GM04504 (cell line): ENCODE measurements at places on chromosomes 12 and 14.
A peak's percentile ranks its signal among the peaks of the same experiment; 100 is the strongest.

GRCh38 chr14:75558440-75558839, 20.0 kb upstream of the FLVCR2 start:
- no peak for DNase-seq

DNA sequence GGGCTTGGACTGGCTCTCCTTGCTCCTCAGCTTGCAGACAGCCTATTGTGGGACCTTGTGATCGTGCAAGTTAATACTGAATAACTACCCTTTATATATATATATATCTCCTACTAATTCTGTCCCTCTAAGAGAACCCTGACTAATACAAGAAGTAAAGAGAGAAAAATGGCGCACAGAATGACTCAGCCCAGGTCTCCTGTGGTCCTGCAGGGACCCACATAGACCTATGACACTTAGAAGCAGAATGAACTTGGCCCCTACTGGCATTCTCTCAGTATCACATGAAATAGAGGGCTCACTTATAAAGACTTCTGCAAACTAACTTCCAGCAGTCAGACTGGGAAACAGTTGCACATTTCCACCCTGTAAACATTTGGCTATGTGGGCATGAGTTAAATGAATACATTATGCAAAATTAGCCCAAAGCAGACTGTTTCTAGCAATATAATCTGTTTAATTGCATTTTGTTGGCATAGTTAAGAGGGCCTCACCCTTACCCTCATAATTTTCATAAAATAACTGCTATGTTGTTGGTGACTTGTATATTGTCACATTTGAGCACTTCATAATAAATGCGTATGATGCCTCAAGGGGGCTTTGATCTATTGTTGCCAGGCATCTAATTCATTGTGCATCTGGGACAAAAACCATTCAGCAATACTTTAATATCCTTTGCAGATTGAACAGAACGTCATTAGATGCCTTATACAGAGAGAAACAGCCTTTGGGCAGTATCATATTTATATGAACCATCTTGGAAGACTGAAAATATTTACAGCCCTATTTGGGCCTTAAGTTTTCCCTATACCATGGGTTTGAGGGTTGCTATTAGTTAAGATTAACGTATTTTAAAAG, 349.7 kb upstream of the DIO2 start:
- no peak for DNase-seq

- peak; percentile 40 for DNase-seq
Observed at GRCh38 chr12:28893365-28893764, 255.7 kb upstream of the FAR2 start.

DNA sequence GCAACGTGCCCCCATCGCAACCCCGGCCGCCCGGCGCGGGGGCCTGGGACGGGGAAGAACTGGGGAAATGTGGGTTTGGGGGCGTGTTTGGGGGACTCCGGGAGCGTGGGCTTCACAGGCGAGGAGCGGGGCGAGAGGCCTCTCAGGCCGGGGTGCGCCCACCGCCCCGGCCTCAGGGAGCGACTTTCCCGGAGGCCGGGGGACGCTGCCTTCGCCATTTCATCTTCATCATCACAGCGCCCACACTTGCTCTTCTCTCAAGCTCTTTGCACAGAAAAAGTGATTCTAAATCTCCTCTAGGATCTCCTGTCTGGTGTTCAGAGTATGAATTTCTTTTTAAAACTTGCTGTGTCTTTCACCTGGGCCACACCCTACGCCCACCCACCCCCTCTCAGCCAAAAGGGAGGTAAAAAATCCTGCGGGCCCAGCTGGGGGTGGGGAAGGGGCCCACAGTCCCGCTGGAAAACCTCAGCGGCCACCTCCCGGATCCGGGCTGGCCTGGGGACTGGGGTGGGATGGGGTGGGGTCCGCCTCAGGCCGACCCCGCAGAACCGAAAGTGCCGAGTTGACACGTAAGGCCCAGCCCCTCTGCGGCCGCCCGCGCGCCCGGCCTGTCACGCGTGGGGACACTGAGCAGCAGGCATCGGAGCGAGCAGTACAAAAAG, 7.4 kb downstream of the CDKN1B start:
- no peak for DNase-seq

DNA sequence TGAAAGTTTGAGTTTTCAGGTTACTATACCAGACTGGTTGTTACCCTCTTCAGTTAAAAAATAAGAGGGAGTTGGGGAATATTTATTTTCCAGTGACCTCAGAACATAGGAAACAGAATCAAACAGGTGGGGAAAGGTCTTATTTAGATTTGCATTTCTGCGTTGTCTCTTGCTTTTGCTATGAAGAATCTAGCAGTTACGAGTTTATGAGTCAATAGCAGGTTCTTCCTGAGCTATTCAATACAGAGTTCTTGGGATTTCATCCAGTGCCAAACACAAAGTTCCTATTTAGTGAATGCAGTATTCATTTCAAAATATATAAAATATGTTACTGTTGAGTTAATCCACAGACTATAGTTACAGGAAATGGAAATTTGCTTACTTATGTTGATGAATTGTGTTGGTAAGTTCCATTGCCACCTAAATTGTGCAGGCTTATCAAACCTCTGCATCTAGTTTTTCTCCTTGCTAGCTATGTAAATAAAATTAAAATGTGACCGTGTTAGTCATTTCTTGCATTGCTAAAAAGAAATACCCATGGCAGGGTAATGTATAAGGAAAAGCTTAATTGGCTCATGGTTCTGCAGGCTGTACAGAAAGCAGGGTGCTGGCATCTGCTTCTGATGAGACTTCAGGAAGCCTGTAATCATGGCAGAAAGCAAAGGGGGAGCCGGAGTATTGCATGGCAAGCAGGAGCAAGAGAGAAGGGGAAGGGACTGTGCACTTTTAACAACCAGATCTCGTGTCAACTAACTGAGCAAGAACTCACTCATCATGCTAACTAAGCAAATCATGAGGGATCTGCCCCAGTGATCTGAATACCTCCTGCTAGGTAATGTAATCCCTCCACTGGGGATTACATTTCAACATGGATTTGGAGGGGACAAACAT, 110.2 kb downstream of the KTN1 start:
- no peak for DNase-seq

GRCh38 chr12:113825705-113826104, 140.4 kb downstream of the RBM19 start:
- DNase-seq: no peak

DNA sequence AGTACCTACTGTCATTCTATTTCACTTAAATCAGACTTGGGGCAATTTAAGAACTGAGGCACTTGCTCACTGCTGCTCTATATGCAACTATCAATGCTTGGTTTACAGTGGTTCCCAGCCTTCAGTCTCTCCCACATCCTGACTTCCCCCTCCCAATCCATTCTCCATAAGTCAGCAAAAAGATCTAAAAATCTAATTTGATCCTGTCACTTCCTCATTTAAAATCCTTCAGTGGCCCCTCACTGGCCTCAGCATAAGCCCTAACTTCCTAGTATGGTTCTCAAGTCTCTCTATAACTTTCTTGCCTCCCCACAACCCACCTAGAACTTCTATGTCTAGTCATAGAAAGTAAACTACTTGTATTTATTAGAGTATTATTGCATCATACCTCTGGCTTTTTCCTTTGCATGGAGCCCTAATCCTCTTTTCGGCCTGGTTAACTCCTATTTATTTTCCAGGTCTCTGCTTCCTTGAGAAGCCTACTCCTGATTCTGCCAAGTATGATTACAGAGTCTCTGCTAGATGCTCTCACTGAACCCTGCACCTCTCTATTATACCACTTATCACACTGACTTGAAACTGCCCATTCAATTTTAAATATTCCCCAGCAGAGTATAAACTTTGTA, 130.6 kb downstream of the RALGAPA1 start:
- DNase-seq: no peak

GRCh38 chr12:68915055-68915454, 17.9 kb downstream of the CPM start:
- peak; percentile 67 for DNase-seq

GRCh38 chr12:108641446-108642268, 8.0 kb upstream of the SELPLG start:
- no peak for DNase-seq

DNA sequence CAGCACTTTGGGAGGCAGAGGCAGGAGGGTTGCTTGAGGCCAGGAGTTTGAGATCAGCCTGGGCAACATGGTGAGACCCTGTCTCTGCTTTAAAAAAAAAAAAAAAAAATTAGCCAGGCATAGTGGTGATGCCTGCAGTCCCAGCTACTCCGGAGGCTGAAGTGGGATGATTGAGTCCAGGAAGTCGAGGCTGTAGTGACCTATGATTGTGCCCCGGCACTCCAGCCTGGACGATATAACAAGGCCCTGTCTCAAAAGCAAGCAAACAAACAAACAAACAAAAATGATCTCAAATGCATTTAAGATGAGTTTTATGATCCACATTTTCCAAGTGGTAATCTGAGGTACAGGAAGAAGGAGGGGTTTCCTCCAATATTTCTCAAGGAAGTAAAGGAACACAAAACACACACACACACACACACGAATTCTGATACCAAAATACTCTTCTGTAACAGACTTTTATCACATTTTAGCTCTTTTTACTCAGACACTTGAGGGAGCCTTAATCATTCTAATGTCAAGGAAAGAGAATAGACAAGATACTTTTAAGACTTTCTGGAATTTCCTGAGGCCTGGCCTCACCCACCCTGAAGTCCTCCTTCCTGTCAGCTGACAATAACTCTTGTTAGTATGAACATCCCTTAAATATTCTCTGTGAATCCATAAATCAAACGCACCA, 44.4 kb upstream of the CERS5 start:
- DNase-seq: no peak

DNA sequence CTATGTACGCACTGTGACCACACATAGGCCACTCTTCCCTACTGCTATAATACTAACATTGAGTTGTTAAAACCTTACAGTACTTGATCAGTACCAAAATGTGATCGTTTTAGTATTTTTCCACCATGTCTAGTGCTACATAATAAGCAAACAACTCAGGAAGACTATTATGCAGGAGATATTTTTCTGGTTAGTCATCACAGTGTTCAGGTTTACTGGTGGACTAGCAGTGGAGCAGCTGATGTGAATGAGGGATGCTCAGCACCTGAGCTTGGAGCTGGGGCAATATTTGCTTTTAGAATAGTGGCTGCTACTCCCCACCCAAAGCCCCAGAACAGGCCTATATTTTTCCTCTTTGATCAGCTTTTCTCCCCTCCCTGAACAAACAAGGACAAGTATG, 513.1 kb downstream of the KCNH5 start:
- no peak for DNase-seq

- DNase-seq: no peak
Observed at GRCh38 chr12:49962861-49963765, 1.4 kb downstream of the AQP5 start.

DNA sequence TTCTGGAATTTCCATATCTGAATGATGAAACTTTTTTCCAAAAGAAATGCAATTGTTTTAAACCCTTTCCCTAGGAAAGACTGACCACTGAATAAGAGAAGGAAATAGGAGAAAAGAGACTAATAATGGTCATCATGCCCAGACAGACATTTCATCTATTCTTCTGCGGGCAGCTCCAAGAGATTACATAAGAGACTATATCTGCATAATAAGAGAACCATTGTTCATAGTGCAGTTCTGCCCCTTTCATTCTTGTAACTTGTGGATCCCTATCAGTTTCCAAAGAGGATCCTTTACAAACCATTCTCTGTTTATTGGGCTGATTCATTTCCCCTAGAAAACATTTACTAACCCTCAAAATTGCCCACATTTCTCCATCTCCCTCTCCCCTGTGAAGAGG, 197.8 kb downstream of the FSCB start:
- no peak for DNase-seq

- no peak for DNase-seq
Observed at GRCh38 chr12:52259657-52260243, 14.7 kb upstream of the KRT86 start.

DNA sequence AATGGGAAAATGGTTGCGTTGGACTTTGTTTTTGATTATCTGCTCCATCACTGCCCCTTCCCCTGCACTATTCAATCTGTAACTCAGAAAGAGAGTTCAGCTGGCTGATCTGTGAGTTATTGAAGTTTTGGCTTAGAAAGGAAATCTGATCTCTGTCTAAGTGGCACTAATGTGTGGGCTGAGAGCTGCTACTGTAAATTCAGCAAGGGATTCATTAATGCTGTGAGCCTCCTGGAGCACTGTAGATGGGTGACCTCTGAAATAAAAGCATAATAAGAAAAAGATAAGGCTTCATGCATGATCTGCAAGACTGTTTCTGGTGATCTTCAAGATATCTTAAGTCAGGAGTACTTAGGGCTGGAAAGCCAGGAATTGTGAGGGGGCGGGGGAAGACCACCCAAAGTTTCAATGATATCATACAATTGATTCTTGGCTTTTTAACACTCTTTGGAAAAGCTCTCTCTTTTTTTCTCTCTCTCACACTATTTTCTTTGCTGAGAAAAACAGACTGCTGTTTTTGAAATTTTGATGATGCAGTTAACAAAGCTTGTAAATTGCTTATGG, 101.1 kb downstream of the C12orf75 start:
- no peak for DNase-seq

DNA sequence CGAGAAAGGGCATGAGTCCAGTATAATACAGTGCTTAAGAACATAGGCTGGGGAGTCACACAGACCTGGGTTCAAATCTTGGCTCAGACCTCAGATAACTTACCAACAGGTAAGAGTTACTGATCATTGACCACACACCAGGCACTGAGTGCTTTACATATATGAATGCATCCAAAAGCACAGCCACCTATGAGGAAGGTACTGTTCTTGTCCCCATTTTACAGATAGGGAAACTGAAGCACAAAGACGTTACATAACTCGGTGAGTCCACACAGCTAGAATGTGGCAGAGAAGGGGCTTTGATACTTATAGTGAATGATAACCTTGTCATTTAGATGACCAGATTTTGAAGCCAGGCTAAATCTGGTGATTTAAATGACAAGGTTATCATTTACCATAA, 27.6 kb downstream of the FAIM2 start:
- DNase-seq: no peak

- no peak for DNase-seq
Observed at GRCh38 chr12:12954878-12955625, 3.1 kb upstream of the GPRC5D start.

DNA sequence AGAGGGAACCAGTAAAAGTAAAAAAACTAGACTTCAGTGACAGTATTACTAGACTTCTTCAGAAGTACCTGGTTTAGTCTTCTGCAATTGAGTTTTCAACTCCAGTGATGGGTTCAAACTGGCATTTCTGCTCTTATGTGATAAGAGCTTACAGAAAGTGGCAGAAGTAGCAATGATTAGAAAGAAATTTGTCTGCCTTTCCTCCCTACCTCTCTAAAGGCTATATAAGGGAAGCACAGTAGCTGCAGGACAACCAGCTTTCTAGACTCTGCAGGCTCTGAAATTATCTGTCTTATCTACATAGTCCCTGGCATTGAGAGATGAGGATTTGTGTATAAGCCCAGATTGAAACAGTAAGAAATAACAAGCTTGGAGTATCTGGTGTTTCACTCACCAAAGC, 107.5 kb downstream of the DAAM1 start:
- no peak for DNase-seq

- DNase-seq: no peak
Observed at GRCh38 chr12:68943848-68944247, 10.9 kb upstream of the CPM start.
